ENCODE measurements at places on chromosomes 2 and 18.

- DNase-seq: no peak
Measured at GRCh38 chr2:148756292-148756975, 111.9 kb downstream of the EPC2 start.

DNA sequence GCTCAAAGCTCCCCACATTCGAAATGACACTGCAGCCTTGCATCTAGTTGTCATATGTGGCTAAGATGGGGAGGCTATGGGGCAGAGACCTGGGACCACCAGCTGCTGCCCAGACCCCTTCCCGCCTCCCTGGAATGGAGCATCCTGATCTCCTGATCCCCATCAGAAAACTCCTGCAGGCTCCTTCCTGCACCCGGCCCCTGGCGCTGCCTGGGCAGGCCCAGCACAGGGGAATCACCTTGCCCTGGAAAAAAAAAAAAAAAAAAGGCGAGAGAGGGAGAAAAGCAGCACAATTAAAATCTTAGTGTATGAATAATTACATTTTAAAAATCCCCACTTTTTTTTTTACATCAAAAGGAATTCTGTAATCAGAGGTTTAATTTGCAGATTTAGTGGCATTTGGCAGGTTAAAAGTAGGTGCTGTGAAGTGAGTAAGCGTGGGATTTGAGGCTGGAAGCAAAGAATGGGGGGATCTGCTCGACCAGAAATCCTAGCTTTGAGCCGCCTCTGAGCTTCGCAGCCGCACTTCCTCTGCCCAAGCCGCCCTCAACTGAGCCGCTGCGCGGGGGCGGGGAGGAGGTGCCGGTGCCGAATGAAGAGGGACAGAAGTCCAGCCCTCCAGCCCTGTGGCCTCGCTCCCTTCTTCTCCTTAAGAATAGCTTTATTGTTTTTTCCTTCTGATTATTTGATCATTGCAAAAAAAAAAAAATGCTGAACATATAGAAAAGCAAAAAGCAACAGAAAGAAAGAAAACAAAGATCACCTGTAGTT is 30.0 kb downstream of the THNSL2 start:
- DNase-seq: no peak

GRCh38 chr2:224264259-224264658 is 137.6 kb downstream of the FAM124B start:
- DNase-seq: no peak

GRCh38 chr2:96152304-96153161 is 7.3 kb upstream of the DUSP2 start:
- DNase-seq: no peak

DNA sequence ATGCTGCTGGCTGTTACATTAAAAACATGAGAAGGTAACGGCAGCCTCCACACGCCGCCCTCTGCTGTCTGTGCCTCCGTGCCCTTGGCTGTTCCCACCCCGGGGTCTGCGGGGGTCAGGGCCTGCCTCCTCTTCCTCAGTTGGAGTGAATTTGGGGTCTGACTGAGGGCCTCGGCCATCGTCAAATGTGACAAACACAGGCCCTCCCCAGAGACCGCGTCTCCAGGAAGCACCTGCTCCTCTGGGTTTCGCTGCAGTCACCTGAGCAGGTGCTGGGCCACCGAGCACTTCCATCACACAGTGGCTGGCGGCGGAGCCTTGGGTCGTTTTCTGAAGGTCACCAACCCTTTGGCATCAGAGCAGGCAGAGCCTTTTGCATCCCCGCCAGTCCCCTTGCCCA is 70.9 kb downstream of the NFATC1 start:
- DNase-seq: no peak

DNA sequence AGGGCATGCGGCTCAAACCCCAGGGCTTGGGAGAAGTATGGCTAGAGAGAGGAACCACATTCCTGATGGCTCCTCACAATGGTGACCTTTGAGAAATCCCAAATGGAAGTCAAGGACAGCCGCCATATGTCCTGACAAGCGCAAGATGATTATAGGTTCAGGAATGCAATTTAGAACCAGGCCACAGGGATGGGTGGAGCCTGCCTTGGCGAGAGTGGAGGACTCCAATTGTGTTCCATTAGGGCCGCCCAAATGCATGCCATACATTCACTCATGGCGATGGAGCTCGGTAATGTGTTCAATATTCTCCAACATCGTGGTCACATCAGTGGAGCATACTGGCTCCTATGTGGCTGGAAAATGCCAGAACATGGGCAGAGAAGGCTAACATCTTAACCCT is 662.9 kb upstream of the ID2 start:
- DNase-seq: no peak

GRCh38 chr18:50706199-50706598 is 113.6 kb downstream of the MRO start:
- DNase-seq: no peak

DNA sequence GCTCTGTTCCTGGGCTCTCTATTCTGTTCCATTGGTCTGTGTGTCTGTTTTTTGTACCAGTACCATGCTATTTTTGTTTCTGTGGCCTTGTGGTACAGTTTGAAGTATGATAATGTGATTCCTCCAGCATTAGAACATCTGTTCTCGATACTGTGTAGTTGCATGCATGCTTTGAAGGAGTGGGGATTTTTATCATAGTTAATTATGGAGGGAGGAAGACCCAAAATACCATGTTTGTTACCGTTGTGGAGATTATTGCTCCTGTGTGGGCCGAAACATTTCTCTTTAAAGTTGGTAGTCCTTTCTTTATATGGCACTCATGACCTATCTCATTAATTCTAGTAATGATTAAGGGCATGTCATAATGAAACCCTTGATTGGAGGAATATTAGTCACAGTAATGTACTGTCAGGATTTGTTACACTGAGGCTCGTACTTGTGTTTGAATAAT is 87.6 kb downstream of the TTC27 start:
- peak; percentile 20 for DNase-seq

- DNase-seq: no peak
Measured at GRCh38 chr18:31563778-31564177, 27.9 kb upstream of the TTR start.

GRCh38 chr18:55317864-55318263 is 270.1 kb downstream of the TCF4 start:
- no peak for DNase-seq
